Left cardiac atrium (tissue), 4 donors: ENCODE measurements at places on chromosomes 4 and X. TPM values are rescaled to one million over a fixed set of nuclear protein-coding genes. Genes with fewer than 3 reads are reported as not detected.

GRCh38 chr4:148780426-148781005 is 338.3 kb upstream of the NR3C2 start:
- no peak for DNase-seq

THAP9 gene
- total RNA-seq = 3.7 TPM

DNA sequence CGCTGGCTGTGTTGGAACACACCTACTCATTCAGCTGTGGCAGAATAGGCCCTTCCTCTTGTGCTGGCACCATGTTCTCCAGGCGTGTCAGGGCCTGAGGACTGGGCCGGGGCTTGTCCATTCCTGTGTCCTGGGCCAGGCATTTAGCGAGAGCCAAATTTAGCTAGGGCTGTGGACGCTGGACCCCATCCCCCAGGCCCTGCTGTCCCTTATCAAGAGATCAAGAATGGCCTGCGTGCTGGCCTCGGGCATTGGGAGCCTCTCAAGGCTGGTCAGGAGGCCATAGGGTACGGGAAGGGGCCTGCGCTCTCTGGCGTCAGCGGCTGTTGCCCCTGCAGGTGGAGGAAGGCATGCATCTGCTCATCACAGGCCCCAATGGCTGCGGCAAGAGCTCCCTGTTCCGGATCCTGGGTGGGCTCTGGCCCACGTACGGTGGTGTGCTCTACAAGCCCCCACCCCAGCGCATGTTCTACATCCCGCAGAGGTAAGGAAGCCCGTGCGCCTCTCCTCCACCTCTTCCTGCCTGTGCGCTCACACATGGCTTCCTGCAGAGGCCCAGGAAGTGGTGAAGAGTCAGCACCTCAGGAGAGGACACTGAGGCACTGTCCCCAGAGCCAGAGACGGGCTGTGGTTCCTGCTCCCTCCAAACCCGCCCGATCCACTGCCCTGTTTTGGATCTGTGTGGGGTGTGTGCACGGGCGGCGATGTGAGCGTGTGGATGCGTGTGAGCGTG is 15.3 kb downstream of the ABCD1 start:
- no peak for DNase-seq

GRCh38 chrX:96183843-96184242 is 500.8 kb upstream of the DIAPH2 start:
- DNase-seq = no peak

DNA sequence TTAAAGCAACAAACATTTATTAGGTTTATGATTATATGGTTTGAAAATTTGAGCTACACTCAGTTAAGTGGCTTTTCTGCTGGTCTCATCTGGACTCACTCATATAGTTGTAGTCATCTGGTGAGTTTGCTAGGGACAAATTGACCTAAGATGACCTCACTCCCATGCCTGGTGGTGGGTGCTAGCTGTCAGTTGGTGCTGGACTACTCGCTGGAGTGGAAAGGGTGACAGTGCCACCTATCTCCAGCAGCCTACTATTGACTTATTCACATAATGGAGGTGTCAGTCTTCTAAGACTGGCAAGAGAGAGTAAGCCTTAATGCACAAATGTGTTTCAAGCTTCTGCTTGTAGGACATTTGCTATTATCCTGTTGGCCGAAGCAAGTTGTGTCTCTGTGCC is 88.2 kb downstream of the TASL start:
- no peak for DNase-seq

SOD3 gene
- 120 TPM for total RNA-seq

CENPVL1 gene
- not detected for total RNA-seq

DNA sequence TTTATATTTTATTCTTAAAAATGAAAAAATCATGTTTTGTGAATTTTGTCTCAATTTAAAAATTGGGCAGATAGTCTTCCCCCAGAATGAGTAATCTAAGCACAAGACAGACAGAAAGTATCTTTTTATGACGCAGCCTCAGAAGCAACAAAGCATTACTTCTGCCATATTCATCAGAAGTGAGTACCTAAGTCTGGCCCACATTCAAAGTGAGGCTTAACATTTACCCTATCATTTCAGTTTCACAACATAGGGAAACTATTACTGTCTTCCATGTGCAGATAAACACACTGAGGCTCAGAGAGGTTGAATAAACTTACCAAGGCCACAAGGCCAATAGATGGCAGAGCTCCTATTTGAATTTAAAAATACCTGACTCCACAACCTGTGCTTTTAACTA is 4.4 kb upstream of the PRDX4 start:
- no peak for DNase-seq

ZXDB gene
- 5.3 TPM for total RNA-seq

DNA sequence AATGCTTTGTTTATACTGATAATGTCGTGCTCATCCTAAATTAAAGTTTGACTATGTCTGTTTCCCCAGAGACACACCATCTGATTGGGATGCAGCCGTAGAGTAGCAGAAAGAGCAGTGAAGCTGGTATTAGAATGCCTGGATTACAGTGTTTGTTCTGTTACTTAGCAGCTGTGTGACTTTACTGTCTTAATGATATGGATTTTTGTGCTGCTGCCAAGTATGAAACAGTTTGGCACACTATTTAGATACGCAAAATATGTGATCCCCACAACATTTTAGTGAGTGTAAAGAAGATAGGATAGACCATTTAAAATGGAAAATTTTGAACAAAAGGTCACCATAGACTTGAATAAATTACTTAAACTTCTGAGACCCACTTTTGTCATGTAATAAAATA is 1.2 kb upstream of the CHIC1 start:
- DNase-seq = no peak

DNA sequence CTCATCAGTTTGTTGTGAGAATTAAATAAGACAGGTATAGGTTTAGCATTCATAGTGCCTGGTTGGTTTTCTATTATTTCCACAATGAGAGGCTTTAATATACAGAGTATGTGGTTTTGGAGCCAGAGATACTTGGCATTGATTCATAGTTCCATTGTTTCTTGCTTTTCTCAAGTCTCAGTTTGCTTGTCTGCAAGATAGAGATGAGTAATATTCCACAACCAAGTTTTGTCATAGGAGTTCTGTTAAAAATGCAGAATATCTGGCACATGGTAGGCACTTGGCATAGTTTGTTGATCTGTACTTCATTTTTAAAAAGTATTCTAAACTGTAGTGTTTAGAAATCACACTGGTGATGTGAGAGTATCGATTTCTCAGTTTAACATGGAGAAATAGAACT is 37.5 kb upstream of the EDA2R start:
- DNase-seq = no peak

- no peak for DNase-seq
Measured at GRCh38 chr4:2304877-2305561, 43.1 kb upstream of the MXD4 start.

DNA sequence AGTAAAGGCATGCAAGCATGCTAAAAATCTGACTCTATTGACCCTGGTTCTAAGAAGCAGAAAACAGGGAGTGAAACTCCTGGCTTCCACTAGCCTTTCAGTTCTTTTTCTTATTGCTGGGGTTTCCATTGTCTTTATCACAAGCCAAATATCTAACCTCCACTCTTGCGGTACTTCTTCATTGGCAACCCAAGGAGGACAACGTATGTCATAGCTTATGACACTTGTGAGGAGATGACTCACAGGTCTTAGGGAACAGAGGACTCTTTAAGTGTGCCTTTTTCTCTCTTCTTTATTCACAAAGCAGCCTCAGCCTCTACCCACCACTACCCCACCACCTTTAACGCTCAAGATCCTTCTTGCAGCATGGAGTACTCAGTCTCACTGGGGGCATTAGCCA is 124.2 kb downstream of the GUCY2F start:
- DNase-seq = no peak

DNA sequence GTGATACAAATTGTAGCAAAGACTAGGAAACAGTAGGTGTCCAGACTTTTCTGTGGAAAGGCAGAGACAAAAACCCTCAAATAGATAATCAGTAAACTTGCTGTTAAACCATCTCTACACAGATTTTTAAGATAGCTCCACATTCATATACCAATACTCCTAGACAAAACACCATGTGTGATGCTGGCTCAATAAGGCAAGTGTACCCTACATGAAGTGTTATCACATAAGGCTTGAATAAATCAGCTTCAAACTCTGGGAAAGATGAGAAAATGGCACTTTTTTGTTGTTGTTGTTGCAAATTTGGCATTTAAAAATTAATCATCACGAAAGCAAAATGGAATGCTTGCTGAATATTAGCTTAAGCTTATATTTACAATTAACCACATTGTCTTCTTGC is 45.1 kb downstream of the DRD5 start:
- DNase-seq = no peak

- no peak for DNase-seq
Measured at GRCh38 chr4:122065915-122066314, 86.2 kb upstream of the BLTP1 start.

MID2 gene
- total RNA-seq = 8.5 TPM

- DNase-seq = no peak
Measured at GRCh38 chrX:120294651-120295050, 16.6 kb downstream of the TMEM255A start.

DNA sequence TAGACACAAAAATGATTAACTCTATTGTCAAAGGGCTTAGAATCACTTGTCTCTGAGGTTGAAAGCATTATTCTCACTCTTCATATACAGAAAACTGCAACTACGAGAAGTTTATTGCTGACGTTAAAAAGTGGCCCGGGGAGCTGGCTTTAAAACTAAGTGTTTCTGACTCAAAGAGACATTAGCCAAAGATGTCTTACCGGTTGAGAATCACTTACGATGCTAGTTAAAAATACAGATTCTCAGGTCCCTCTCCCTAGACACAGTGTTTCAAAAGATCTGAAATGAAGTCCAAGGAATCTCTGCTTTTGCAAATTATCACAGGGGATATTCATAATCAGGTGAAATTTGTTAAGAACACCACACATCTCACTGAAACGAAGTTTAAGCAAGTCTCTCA is 1.2 kb downstream of the GNPDA2 start:
- DNase-seq = no peak

DNA sequence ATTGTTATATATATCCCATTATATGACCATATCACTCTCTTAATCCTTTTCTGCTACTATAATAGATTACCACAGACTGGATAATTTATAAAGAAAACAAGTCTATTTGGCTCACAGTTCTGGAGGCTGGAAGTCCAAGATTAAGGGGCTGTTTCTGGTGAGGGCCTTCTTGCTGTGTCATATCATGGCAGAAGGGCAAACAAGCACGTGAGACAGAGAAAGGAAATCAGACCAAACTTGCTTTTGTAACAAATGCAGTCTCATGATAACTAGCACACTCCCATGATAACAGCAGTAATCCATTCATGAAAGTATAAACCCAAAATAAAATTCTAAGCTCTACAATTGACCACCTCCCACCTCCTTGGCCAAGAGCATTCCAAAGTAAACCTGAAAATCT is 16.3 kb upstream of the TAB3 start:
- no peak for DNase-seq

DNA sequence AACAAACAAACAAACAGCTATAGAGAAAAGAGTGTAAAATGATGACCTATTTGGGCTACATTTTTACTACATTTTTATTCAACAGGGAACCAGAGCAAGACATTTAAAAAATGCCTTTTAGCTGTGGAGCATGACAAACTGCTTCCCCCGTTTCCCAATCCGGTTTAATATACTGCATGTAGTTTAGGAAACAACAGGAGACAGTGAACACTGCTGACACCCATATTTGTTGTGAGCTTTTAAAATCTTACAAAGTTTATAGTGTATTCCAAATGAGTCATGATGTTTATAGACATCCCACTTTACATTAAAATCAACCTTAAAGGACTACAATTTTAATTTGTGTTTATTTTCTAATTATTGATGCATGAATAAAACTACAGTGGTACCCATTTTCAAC is 1238.3 kb downstream of the TECRL start:
- DNase-seq = no peak

GUCY1B1 gene
- total RNA-seq = 14.4 TPM

- no peak for DNase-seq
Measured at GRCh38 chrX:110402850-110403221, 44.2 kb downstream of the RTL9 start.

DNA sequence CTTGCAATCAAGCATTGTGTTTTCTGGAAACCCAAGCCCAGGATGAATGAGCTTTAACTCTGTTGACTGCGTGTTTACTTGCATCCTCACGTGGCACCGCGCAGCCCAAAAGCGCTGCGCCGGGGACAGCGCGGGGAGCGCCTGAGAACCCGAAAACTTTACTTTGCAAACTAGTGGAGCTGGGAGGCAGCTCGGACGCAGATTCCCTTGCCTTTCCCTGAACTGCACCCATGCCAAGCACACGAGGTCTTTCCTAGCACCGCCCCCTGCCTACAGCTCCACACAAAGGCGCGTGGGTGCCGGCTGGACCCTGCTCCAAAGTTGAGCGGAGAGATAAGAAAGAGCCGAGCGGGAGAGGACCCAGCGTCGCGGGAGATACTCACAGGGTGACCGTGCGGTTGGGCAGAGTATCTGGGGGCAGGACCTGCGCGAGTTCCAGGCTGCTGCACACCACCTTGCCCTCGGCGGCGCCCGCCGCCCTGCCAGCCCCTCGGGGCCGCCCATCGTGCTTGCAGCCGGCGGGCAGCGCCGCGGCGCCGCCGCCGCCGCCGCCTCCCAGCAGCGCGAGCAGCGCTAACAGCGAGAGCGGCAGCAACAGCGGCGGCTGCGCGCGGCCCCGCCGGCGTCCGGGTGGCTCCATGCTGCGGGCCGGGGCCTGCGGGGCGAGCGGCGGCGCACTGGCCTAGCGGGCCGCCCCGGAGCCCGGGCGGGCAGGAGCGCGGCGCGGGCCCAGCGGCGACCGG is 550 bp downstream of the ADGRA3 start:
- peak; percentile 71 for DNase-seq

DNA sequence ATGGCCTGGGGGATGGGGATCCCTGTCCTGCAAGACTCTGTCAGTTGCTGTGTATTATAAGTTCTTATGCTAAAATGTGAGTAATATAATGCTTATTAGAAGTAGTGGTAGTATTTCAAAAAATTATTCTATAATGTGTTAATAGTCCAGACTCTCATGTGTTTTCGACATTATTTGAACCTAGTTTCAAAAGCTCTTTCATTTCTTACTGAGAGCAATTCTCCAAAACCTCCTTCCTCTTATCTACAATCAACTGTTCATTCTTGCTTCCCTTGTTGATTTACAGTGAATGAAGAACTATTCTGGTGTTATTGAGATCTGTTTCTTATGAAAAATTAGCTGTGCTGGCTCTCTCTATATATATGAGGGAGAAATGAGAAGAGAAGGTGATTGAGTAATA is 32.9 kb upstream of the PTPN13 start:
- no peak for DNase-seq

DNA sequence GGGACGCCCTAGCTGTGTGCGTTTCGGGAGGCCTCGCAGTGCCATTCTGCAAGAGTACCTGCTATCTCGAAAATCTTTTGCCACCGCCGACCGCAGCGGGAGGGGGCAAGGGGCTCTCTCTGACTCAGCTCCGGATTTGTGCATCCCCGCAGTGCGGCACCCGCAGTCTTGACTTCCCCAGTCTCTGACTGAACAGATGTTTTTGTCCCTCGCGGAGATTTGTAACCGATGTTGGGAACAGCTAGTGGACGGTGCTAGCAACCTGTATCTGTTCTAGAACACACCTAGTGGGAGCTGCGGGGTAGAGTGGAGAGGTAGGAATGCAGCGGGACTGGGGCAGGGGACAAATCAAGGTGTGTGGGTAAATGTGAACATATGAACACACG is 17.2 kb downstream of the NKX6-1 start:
- no peak for DNase-seq

GRK4 gene
- 8.5 TPM for total RNA-seq

AWAT2 gene
- total RNA-seq = not detected

CSAG1 gene
- not detected for total RNA-seq

NSG1 gene
- 16.8 TPM for total RNA-seq
